Posterior cingulate gyrus (tissue), 11 donors: ENCODE measurements at places on chromosomes 4 and X.

DNA sequence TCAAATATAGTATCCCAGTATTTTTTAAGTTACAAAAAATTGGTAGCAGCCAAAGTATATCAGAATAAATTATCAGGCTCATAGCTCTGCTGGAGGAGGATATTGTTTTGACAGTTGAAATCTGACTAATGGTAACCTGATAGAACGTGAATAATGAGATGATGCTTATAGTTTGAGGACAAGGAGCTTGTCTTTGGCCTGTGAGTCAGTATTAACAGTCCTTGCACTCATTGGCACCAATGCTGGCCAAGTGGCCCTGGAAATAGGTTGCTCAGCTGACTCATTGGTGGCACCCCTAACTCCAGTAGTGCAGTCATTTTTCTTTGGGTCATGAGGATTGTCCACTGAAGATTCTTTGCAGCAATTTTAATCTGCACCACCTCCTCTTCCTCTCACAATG, 203.3 kb upstream of the JADE1 start:
- no peak for DNase-seq

DNA sequence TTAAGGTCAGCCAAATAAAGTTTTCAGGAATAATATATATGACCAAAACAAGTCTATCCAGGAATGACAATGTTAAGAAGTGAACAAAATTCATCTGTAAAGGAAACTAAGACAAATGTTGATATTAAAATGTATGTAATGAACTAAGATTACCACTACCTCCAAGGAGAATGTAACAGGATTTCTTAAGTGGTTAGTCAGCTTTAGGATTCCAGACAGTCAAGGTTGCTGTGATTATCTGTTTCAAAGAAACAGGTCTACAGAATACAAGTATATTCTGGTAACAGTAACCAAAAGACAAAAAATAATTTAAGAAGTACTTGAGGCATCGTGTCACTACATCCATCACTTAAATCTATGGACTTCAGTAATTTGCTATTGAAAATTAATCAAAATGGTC, 172.8 kb downstream of the SCFD2 start:
- no peak for DNase-seq

DNA sequence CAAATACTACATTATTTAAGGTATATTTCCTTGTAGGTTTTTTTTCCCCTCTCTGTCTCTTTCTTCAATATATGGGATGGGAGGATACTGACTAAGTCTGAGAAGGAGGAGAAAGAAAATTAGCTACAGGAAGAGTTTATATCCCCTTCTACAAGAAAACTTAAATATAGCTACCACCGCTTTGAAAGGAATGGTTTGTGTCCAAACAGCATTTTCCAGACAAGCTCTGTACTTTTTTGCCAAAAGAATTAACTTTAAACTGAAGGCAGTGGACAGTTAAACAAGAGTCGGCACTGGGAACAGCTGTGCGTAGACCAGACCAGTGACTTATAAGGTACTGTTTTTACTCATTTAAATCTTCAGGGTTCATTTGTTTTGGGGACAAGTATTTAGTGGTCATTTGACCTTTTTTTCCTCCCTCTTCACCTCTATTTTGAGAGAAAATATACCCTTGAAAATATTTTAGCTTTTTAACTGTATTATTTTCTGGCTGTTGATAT, 303.7 kb downstream of the ARHGAP24 start:
- DNase-seq: no peak

- DNase-seq: no peak
Observed at GRCh38 chr4:137649711-137650450, 117.6 kb upstream of the PCDH18 start.

GRCh38 chrX:47831788-47832187, 4.9 kb upstream of the ZNF81 start:
- no peak for DNase-seq

DNA sequence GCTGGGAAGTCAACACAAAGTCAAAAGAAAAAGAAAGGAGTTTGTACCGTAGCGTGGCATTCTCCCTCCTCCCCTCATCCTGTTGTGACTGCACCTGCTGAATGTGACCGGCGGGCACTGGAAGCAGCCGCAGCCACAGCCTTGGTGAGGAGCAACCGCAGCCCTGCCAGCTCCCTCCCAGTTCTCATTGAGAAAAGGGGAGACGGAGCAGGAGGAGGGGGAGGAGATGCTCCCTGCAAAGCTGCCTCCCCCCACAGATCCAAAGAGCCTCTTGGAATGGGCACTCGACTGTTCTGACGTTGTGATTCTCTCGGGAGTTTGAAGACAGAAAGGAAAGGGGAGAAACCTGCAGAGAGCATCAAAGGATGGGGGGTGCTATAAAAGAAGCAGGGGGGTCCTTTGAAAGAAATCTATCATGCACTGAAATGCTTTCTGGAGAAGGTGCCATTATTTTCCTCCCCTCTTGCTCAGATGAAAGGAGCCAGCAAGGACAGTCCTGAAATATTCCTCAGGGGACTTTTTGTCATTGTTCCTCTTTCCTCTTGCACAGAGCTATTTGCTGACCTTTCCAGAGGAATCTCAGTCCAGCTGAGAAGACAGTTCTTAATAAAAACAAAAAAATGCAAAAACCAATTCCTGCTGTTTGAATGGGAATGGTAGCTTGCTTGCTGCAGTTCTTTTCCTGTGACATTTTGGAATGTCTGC, 429.7 kb downstream of the MAPK10 start:
- DNase-seq: peak; percentile 22

DNA sequence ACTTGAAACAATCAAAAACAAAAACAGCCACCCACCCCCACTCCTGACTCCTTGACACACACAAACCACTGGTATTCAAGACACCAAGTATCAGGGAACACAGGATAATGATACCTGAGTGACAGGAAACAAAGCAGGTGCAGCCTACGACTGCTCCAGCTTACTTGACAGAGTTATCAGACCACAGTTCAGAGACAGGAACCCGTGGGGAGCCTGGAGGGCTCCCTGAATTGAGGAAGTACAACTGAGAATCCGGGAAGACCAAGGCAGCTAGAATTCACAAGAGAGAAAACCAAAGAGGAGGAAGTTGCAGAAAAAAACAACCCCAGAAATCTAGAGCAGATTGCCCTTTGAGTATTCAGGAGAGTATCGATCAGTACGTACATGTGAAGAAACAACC, 20.5 kb downstream of the COMMD8 start:
- DNase-seq: no peak

GRCh38 chr4:87851332-87851731, 18.6 kb downstream of the MEPE start:
- no peak for DNase-seq

- peak; percentile 67 for DNase-seq
Observed at GRCh38 chrX:114390251-114390796, 193.6 kb upstream of the HTR2C start.

- DNase-seq: no peak
Observed at GRCh38 chr4:139214039-139214534, 37.1 kb upstream of the ELF2 start.

DNA sequence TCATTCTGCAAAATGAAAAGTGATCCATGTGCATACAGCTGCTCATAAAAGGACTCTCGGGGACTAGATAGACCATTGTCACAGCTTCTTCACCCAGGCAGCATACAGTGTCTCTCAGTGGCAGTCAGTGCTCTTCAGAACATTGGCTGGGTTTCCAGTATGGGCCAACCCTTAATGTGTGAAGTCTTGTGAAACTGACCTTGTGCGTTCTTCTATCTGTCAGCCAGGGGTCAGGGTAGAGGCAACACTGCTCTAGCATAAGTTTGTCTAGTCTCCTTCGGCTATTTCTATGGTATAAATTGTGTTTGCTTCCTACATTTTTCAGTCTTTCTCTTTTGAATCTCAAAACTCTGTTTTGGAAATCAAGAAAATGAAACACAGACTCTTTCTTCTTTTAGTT, 37.0 kb upstream of the SMIM31 start:
- no peak for DNase-seq
